ENCODE measurements at places on chromosomes 4 and X.

- DNase-seq: no peak
Measured at GRCh38 chr4:88621763-88622327, 29.6 kb downstream of the HERC3 start.

DNA sequence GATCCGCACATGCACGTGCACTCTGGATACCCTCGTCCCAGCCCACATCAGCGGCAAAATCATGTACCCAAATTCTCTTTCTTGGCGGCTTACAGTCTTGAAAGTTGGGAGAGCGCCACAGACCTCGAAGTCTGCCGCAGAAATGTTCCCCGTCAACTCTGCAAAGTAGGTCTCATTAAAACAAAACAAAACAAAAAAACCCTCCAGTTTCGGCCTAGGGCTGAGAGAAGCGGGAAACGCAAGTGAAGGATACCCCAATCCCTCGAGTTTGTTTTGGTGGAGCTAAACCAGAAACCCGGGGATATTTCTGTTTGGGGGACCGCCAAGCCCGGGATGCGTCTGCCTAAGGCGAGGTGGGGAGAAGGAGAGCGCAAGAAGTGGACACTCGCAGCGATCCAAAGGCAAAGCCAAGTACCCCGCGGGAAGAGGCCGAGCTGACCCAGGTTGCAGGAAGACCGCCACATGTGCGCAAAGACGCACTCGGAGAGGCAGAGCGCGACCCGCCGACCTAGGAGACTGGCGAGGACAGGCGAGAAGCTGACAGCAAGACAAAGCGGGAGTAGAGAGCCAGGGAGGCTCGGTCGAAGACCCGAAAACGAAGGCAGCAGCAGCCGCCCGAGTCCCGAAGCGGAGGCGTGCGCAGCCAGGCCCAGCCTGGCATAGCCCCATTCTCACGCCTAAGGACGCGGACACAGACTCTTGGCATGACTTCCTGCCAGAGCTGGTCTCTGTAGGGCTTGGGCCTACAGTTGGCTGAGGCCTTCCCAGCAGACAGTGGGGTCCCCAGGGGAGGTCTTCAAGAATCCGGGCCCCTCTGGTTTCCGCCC lies 49.6 kb upstream of the BCOR start:
- DNase-seq: no peak

DNA sequence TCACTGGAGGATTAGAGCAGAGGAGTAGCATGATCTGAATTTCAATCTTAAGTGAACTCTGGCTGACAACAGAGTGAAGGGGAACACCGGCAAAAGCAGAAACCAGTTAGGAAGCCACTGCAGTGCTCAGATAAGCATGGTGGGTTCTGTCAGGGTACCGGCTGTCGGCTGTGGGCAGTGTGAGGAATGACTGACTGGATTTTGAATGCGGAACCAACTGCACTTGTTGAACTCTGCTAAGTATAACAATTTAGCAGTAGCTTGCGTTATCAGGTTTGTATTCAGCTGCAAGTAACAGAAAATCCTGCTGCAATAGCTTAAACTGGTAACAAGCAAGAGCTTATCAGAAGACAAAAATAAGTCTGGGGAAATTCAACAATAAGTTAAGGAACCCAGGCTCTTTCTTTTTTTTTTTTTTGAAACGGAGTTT lies 5.2 kb downstream of the HTT start:
- DNase-seq: peak; percentile 53

DNA sequence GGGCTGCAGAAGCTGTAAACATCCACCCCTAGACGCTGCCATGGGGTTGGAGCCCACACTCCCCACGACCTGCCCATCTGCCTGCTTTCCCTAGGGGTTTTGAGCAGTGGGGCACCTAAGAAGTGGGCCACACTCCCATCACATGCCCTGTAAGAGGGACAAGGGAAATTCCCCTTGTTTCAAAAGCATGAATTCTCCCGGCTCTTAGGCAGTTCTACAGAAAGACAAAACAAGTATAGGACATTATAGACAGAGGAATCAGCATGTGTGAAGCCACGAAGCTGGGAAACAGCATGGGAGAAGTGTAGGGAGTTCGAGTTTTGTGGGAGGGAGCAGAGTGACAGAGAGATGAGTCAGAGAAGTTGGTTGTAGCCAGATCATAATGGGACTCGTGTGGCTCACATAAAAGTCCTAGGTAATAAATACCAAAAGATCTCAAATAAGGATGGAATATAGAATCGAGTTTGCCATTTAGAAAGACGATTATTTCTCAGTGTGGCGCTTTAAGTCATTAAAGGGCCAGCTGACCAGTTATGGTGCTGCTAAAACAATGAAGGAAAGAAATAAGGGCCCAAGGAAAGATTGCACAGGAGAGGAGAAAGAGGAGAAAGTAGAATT lies 23.9 kb downstream of the APOO start:
- DNase-seq: peak; percentile 80

GRCh38 chrX:37875675-37876074 lies 28.3 kb upstream of the DYNLT3 start:
- DNase-seq: no peak

- no peak for DNase-seq
Measured at GRCh38 chrX:26558719-26559386, 342.9 kb downstream of the MAGEB5 start.

DNA sequence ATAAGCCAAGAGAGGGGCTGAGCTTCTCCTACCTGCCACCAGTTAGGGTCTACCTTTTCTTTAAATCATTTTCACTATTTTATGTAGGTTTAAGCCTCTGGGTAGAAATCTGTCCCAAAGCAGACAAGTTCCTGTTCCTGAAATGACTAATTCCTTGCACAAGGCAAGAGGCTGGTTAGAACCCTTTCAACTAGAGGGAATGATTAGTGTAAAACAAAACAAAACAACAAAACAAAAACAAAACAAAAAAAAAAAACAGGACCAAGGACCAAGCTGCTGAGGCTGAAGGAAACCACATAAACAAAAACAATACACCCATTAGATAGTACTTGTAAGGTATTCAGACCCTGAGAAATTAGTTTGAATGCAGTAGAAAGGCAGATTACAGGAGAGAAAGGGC lies 62.7 kb downstream of the MAML3 start:
- peak; percentile 85 for DNase-seq

DNA sequence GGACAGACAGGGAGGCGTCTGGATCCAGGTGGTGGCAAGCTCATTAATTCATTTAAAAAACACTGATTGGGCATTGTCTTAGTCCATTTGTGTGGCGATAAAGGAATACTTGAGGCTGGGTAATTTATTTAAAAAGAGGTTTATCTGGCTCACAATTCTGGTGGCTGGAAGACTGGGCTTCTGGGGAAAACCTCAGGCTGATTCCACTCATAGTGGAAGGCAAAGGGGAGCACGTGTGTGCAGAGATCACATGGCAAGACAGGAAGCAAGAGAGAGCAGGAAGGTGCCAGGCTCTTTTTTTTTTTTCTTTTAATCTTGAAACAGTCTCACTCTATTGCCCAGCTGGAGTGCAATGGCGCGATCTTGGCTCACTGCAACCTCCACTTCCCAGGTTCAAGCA lies 100.2 kb upstream of the METTL14 start:
- no peak for DNase-seq

DNA sequence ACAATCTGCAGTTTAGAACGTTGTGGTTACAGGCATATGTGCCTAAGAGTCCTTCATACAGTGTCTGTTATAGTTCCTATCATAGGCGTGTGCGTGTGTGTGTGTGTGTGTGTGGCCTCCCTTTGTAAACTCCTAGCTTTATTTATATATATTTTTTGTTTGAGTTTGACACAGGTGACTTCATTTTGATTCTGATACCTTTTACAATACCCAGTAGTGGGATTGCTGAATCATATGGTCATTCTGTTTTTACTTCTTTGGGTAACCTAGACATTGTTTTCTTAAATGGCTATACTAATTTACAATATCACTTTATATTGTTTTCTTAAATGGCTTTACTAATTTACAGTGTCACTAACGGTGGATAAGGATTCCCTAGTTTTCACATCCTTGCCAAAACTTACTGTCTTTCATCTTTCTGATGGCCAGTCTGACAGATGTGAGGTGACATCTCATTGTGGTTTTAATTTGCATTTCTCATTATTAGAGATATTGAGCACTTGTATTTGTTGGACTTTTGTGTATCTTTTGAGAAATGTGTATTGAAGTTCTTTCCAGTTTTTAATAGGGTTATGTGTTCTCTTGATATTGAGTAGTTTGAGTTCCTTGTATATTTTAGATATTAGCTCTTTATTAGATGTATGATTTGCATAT lies 211.1 kb upstream of the NUDT6 start:
- DNase-seq: no peak

DNA sequence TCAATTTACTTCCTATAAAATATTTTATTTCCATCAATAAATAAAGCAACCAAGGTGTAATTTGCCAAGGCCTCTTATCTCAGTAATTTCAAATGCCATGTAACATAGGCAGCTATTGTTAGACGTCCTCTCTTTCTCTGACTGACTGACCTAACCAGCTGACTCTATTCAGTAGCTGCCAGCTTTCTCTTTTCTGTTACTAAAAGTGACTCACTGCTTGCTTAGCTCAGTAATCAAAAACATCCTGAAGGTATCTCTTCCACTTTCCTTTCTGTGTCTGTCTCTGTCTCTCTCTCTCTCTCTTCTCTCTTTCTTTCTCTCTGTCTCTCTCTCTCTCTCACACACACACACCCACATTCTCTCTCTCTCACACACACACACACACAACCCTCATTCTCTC lies 134.2 kb downstream of the SPOCK3 start:
- DNase-seq: no peak
